Keratinocyte (primary cell): ENCODE measurements at places on chromosomes 13 and 19.

- no peak overlapping the region for H3K27ac ChIP-seq
- peaks cover 11% of the 10 kb centered on the region for H3K4me1 ChIP-seq
- H3K4me3 ChIP-seq = no peak overlapping the region
Observed at GRCh38 chr19:45805719-45806118, 9.4 kb downstream of the RSPH6A start.

GRCh38 chr13:29925457-29926097, 75.2 kb upstream of the UBL3 start:
- no peaks in the 10 kb centered on the region for H3K27me3 ChIP-seq
- H3K4me3 ChIP-seq = no peak overlapping the region
- no peaks in the 10 kb centered on the region for H3K36me3 ChIP-seq
- no peak overlapping the region for H3K27ac ChIP-seq

DNA sequence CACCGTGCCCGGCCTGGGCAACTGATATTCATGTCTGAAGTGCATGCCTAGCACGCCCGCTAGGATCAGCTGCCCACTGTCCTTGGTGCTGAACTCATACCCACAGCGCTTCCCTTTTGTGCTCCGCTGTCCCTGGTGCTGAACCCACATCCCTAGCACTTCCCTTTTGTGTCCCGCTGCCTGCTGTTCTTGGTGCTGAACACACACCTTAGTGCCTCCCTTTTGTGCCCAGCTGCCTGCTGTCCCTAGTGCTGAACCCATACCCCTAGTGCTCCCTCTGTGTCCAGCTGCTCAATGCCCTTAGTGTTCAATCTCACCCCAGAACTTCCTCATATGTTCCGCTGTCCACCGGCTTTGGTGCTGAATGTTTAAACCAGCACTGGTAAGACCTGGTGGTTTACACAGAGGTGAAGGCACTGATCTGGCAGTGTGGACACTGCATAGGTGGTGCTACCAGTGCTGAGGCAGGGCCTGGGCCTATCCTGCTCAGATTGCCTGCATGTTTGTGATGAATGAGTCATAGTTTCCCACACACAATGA, 26.3 kb upstream of the SIGLEC11 start:
- no peaks in the 10 kb centered on the region for H3K27me3 ChIP-seq
- H3K27ac ChIP-seq = no peak overlapping the region

GRCh38 chr19:32615569-32615968, 34.6 kb downstream of the PDCD5 start:
- no peak overlapping the region for H3K27ac ChIP-seq
- no peak for DNase-seq
- no peak overlapping the region for H3K4me3 ChIP-seq
- peaks cover 31% of the 10 kb centered on the region for H3K36me3 ChIP-seq
- H3K4me1 ChIP-seq = no peaks in the 10 kb centered on the region

- H3K4me3 ChIP-seq = no peak overlapping the region
- DNase-seq = no peak
- H3K27ac ChIP-seq = no peak overlapping the region
Observed at GRCh38 chr13:71576571-71576970, 290.4 kb downstream of the DACH1 start.
